RWPE1 (cell line): ENCODE measurements at places on chromosomes 6 and 20.

GRCh38 chr20:51510936-51511605 is 31.4 kb downstream of the NFATC2 start:
- DNase-seq = peak; percentile 36

DNA sequence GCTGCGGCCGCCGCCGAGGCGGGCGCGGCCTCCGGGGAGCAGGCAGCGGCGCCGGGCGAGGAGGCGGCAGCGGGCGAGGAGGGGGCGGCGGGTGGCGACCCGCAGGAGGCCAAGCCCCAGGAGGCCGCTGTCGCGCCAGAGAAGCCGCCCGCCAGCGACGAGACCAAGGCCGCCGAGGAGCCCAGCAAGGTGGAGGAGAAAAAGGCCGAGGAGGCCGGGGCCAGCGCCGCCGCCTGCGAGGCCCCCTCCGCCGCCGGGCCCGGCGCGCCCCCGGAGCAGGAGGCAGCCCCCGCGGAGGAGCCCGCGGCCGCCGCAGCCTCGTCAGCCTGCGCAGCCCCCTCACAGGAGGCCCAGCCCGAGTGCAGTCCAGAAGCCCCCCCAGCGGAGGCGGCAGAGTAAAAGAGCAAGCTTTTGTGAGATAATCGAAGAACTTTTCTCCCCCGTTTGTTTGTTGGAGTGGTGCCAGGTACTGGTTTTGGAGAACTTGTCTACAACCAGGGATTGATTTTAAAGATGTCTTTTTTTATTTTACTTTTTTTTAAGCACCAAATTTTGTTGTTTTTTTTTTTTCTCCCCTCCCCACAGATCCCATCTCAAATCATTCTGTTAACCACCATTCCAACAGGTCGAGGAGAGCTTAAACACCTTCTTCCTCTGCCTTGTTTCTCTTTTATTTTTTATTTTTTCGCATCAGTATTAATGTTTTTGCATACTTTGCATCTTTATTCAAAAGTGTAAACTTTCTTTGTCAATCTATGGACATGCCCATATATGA is 3.2 kb downstream of the MARCKS start:
- DNase-seq = peak; percentile 21

- DNase-seq = no peak
Measured at GRCh38 chr20:10374036-10374435, 60.0 kb downstream of the MKKS start.

- DNase-seq = peak; percentile 68
Measured at GRCh38 chr20:18971574-18971973, 158.0 kb downstream of the SCP2D1 start.

DNA sequence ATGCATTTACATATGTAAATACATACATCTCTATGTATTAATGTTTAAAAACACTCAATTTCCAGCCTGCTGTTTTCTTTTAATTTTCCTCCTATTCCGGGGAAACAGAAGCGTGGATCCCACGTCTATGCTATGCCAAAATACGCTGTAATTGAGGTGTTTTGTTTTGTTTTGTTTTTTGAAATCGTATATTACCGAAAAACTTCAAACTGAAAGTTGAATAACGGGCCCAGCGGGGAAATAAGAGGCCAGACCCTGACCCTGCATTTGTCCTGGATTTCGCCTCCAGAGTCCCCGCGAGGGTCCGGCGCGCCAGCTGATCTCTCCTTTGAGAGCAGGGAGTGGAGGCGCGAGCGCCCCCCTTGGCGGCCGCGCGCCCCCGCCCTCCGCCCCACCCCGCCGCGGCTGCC is 355 bp upstream of the BMP2 start:
- no peak for DNase-seq

DNA sequence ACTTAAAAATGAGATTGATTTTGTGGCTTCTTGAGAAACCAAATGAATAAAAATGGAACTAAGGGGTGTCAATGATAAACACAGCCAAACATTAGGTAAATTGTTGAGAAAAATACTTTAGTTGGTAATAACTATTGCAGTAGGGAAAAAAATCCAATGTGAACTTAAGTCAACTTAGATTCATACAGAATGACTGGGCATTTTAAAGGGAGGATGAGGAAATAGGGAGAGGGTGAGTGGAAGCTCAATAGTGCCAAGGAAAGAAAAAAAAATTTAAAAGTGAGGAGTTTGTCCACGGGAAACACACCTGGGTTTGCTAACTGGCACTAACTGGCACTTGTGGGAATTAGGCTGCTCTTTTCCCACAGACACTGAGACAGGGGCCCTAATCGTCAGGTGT is 26.2 kb upstream of the PGK2 start:
- DNase-seq = no peak

- peak; percentile 2 for DNase-seq
Measured at GRCh38 chr6:49072146-49072545, 390.9 kb downstream of the MMUT start.

DNA sequence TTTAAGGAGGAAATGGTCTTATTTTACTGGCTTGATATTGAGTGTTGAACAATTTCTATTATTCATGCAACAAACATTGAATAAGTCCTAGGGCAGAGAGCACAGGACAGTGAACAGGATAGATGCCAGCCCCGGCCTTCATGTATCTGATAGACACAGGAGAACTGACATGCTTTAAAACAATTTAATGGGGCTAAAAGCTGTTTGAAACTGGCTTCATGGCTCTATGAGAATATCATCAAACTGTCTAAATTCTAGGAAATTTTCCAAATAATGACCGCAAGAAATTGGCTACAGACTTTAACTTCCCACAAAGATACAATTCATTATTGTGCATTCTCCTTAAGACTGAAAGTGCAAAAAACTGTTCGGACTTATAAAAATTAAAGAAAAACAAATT is 69.0 kb downstream of the ID4 start:
- no peak for DNase-seq

- no peak for DNase-seq
Measured at GRCh38 chr6:143163621-143164020, 102.9 kb downstream of the AIG1 start.

DNA sequence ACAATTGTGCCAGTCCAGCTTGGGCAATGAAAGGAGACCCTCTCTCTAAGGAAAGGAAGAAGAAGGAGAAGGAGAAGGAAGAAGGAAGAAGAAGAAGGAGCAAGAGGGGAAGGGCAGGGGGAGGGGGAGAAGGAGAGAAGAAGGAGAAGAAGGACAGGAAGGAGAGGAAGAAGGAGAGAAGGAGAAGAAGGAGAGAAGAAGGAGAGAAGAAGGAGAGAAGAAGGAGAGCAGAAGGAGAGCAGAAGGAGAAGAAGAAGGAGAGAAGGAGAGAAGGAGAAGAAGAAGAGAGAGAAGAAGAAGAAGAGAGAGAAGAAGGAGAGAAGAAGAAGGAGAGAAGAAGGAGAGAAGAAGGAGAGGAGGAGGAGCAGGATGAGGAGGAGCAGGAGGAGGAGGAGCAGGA is 22.5 kb upstream of the DEFB116 start:
- no peak for DNase-seq

DNA sequence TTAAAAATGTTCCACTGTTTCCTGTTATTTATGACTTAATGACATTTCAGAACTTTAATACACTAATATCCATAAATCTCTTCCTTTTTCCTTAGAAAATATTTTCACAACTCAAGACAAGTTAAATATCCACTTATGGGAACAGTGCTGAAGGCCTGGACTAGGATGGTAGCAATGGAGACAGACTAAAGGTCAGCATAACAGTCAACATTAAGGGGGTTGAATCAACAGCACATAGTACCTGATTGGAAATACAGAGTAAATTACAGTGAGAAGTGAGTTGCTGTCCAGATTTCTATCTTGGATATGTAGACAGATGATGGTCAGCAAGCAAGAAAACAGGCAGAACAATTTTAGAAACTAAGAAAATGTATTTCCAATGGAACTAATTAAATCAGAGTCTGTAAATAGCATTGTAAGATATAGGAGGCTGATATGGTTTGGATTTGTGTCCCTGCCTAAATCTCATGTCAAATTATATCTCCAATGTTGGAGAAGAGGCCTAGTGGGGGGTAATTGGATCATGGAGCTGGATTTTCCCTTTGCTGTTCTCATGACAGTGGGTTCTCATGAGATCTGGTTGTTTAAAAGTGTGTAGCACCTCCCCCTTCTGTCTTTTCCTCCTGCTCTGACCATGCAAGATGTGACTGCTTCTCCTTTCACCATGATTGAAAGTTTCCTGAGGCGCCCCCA is 682.7 kb downstream of the MAFB start:
- DNase-seq = no peak

DNA sequence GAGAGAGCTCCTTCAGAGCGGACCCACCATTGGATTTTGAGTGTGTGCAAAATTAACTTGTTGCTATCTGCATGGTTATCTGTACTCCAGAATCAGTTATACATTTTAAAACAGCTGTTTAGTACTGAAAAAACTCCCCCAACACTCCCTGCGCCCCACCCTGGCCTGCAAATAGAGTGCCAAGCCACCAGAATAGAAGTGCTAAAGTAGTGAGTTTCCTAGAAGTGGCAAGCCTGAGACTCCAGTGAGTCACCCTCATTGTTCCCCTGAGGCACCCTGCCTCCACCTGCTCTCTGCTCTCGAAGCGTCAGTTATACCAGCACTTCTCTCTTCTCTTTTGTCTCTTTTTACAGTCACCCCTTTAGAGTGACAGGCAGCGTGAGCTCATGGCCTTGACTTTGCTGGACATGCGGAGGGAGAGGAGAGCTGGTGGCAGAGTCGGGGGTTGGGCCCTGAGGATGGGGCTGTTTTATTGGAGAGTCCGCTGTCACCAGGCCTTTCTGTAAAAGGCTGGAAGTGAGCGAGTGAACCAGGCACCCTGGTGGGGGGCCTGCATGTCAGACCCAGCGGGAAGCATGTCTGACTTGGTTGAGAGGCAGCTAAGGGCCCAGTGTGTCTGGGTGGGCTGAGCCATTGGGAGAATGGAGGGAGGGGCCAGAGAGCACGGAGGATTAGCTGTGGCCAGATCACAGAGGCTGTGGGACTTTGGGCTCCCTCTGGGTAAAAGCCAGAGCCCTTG is 10.4 kb downstream of the IGF2R start:
- DNase-seq = peak; percentile 77

- no peak for DNase-seq
Measured at GRCh38 chr6:24851086-24851485, 52.4 kb upstream of the ARMH2 start.

GRCh38 chr6:42507195-42507594 is 55.5 kb upstream of the TRERF1 start:
- DNase-seq = no peak

- DNase-seq = no peak
Measured at GRCh38 chr20:59004493-59004762, 2.6 kb downstream of the CTSZ start.

GRCh38 chr6:89387516-89388201 is 24.4 kb downstream of the RRAGD start:
- no peak for DNase-seq

- no peak for DNase-seq
Measured at GRCh38 chr6:158037021-158037420, 55.4 kb downstream of the SYNJ2 start.

DNA sequence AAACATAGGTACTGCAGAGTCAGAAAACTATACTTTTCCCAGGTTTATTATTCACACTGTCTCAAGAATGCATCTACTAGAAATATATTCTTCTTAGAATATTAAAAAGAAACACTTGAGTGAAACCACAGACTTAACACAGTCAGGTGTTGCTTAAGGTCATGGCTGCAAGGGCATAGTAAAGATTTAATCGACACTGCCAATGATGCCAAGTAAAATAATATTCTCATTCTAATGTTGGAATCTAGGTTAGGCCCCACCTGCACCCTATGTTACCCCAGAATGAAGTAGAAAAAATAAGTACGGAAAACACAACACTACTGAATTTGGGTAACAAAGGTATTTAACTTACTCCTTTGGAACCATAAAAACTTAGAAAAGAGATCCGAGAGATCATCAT is 155.0 kb downstream of the RALGAPA2 start:
- DNase-seq = no peak

- DNase-seq = no peak
Measured at GRCh38 chr6:89602166-89602565, 36.4 kb downstream of the LYRM2 start.

DNA sequence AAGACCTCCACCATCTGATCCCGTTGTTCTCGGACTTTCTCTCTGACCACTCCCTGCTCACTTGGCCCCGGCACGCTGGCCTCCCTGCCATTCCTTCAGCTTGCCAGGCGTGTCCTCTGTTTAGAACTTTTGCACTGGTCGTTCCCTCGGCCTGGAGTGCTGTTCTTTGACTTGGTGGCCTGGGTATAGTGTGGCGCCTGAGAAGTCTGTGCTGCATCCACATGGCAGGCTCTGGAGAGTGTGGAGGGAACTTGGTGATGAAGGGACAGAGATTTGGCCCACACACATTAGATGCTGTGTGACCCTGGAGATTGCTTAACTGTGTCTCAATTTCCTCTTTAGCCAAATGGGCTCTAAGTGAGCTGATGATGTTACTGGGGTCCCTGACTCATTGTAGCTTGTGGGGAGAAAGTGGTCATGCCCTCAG is 13.0 kb upstream of the TGM2 start:
- DNase-seq = no peak

DNA sequence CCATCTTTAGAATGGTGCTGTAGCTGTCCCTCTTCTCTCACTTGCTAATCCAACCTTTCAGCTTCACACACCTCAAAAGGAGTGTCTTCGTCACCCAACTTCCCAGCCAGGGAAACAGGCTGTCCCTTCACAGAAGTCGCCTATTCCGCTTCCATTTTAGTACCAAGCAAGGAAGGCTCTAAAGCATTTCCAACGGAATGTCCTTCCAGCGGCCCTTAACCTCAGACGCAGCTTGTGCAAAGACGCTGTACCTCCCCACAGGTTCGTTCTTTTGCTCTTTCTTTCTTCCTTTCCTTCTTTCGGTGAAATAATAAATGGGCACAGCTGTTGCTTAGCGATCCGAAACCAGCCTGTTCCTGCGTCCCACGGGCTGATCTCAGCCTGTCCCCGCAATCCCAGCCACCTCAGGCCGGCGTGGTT is 1.5 kb downstream of the PTPRT start:
- no peak for DNase-seq

- DNase-seq = peak; percentile 25
Measured at GRCh38 chr6:33391922-33392594, 435 bp downstream of the KIFC1 start.

DNA sequence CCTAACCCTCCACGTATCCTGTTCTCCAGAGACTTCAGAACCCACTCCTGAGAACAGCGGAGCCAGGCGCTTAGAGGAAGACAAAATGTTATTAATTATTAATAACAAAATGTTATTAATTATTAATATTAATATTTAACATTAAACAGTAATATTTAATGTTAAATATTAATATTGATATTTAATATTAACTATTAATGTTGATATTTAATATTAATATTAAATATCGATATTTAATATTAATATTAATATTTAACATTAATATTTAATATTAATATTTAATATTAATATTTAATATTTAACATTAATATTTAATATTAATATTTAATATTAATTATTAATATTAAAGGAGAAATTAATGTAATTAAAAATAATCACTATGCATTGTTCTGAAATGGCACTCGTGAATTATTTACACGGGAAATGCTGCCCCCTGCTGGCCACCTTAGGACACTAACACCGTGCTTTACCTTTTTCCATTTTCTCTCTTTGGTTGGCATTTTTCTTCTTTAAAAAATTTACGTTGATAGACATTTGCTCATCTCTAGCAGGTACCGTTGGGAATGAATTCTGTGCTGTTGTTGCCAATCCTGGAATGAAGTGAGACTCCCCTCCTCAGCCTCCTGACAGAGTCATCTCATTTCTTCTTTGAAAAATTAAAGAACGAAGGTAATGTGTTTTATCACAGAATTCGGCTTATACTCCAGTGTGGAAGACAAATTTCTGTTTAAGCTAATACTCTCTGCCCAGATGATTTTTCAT is 7.5 kb upstream of the GGTLC1 start:
- peak; percentile 27 for DNase-seq

- no peak for DNase-seq
Measured at GRCh38 chr6:21438237-21438985, 155.1 kb upstream of the SOX4 start.
